ENCODE measurements at places on chromosomes 6 and 20. TPM values are rescaled to one million over a fixed set of nuclear protein-coding genes. Genes with fewer than 3 reads are reported as not detected.

- DNase-seq, result no peak
Observed at GRCh38 chr6:142686507-142686887, 258.5 kb downstream of the HIVEP2 start.

DNA sequence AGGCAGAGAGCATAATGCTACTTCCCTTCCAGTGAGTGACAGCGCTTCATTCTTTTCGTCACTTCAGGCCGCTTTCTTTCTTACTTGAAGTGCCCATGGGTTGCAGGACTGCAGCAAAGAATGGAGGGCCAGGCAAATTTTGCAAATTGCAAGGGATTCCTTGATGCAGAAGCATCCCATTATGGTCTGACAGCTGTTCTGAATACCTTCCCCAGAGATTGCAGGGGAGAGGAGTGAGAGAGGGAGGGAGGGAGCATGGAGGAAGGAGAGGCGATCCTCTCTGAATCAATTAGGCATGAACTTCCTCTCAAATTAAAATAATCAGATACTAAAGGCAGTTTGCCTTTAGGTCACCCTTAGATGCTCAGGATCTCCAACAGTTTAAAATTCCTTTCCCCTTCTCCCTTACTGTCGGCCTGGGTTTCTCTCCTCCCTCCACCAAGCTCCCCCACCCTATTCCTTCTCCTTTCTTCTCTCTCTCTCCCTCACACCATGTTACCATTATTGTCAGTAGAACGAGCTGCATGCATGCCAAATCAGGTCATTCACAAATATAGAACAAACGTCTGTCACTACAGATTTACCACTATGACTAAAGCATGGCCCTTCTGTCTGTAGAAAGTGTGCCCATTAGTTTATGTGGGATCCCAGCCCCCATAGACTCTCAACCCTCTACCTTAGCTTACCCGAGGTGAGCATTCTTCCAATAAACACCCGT is 289.2 kb downstream of the CD83 start:
- no peak for DNase-seq

GRCh38 chr6:159988983-159989454 is 20.1 kb downstream of the IGF2R start:
- no peak for DNase-seq

DNA sequence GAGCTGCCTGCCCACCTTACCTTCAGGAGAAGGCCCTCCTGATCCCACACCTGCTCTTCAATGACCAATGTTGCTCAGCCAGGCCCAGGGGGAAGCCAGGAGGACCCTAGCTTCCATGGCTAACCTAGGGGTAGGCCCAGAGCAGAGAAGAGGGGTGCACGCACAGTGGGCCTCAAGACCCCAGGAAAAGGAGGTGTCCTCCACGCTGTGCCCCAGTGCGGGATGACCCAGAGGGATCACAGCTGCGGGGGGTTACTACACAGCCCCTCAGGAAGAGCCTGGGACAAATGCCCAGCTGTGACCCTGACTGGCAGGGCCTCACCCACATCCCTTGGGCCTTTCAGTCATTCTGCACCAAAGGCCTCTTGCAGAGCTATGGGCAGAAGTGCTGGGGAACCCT is 31.6 kb upstream of the APMAP start:
- no peak for DNase-seq

DNA sequence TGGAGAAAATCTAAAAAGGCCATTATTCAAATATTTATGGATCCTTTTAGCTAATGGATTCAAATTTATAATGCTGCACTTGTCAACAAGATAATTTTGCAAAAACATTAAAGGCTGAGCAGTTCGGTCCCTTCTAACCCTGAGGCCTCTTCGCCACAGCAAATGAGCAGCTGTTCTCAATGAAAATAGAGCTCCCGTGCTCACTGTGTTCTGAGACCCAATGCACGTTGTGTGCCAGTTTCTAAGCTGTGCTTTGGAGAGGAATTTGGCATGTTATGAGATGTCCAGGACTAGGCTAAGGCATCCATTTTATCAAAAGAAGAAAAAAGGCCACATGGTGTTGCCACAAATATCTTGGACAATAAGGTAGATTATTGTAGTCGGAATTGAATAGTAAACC is 220.1 kb upstream of the TSHZ2 start:
- DNase-seq, result no peak

- DNase-seq, result peak; percentile 57
Observed at GRCh38 chr20:35226884-35227681, 593 bp downstream of the MMP24 start.

DNA sequence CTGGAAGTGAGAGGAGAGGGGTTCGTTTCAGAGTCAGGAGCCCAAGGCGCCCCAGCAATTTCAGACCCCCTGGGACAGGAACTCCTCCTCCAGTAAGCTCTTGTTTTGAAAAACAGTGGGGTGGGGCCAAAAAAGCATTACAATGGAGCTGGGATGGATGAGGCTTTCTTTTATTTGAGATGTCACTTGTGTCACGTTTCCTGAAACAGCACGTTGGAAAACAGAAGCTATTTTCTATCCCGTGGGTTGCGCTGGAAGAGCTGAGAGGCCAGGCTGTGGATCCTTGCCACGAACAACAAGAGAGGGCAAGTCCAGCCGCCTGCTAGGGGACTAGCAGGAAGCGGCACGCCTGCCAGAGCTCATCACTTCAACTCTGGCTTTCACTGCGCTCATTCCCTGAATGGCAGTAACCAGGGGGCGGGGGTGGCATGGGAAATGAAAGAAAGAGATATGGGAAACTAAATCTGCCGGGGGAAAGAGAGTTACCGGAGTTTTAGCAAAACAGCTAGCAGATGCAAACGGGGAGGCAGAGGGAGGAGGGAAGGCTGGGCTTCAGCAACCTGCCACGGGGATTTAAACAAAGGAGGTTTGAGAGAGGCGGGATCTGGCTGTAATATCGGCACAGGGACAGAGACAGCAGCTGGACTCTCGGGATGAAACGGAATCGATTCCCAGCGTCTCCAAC is 34.6 kb downstream of the GCNT2 start:
- no peak for DNase-seq

DNA sequence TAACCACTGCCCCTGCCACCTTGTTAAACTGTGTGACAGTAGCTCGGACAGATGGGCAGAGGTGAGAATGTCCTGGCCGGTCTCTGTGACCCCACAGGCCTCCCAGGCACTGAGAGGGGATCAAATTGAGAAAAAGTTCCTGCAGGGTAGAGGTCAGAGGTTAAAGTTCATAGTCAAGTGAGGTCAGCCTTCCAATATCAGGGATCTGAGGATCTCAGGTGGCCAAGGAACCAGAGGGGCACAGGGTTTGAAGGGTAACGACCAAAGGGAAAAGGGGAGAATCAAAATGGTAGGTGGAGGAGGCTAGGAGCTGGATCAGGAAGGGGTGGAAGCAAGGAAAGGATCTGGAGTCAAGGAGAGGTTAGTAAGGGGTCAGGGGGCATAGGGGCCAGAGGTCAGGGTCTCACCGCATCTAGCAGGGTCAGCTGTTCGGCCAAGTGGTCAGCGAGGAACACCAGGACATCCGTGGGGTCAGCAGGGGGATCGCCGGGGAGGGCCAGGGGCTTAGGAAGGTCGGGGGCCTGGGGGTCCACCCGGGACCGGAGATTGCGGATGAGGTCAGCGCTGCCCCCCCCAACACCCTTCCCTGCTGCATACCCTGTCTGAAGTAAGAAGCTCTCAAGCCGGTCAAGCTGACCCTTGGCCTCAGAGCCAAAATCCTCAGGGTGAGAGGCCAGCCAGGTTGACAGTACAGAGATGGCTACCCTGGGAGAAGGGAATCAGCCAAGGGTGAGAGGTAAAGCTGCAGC is 2.9 kb downstream of the RGL2 start:
- DNase-seq, result no peak

DNA sequence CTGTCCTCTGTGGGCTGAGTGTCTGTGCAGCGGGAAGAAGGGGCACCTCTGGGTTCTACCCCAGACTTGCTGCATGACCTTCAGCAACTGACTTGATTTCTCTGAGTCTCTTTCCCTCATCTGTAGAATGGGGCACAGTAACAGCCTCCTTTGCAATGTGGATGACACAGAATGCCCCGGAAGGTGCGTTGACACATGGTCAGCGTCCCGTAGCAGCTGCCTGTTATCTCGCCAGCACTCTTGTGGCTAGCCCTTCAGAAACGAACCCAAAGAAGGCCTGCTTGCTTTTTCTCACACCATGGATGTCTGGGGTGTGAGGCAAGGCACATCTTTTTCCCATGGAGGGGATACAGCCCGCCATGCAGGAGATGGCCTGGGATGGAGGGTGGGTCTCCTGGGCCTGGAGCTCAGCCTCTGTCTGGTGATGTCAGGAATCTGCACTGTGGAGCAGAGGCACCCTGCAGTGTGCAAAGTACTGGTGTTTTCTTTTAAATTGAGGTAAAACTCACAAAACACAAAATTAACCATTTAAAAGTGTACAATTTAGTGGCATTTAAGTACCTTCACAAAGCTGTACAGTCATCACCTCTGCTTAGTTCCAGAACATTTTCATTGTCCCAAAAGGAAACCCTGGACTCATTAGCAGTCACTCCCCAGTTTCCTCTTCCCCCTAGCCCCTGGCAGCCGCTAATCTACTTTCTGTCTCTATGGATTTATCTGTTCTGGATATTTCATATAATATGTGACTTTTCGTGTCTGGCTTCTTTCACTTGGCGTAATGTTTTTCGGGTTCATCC is 59.8 kb upstream of the FAM83D start:
- DNase-seq, result no peak

DNA sequence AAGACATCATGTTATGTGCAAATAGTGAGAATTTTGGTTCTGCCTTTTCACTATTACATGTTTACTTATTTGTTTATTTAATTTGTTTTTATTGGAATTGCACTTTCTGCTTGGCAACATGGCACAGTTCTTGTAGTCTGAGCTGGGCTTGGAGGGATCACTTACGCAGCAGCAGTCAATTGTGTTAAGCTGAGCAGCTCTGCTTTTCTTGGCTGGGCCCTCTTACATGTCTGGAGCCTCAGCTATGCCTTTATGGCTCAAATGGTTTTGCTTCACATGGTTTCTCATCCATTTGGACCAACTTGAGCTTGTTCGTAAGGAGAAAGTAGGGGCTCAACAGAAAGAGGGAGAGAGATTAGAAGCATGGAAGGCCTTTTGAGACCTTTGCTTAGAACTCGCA is 327.5 kb upstream of the EPHA7 start:
- no peak for DNase-seq

GJA10 gene
- total RNA-seq, result not detected

UCKL1 gene
- total RNA-seq, result 28.9 TPM

CLPSL2 gene
- total RNA-seq, result not detected

MATN4 gene
- total RNA-seq, result 0.64 TPM

ARMH2 gene
- not detected for total RNA-seq

CMTR1 gene
- total RNA-seq, result 53.3 TPM

RBBP8NL gene
- total RNA-seq, result not detected

SPTLC3 gene
- 0.76 TPM for total RNA-seq

CAP2 gene
- total RNA-seq, result not detected

PHACTR3 gene
- total RNA-seq, result not detected

ATXN1 gene
- total RNA-seq, result 27.8 TPM

SEC23B gene
- 81.9 TPM for total RNA-seq

Measured in activated naive CD8-positive, alpha-beta T cell treated with anti-CD3 and anti-CD28 coated beads for 36 hours (primary cell).